MG63 (cell line): ENCODE measurements at places on chromosomes 5 and 9. TPM values are rescaled to one million over a fixed set of nuclear protein-coding genes. Genes with fewer than 3 reads are reported as not detected.
A peak's percentile ranks its signal among the peaks of the same experiment; 100 is the strongest.

The GLRA1 gene
- not detected in 2 replicates for total RNA-seq

The TRIM7 gene
- total RNA-seq, result 15.6 and 22.6 TPM in 2 replicates

- peak; percentile 72 for DNase-seq
Observed at GRCh38 chr9:99299211-99300102, 77.4 kb downstream of the SEC61B start.

- DNase-seq, result no peak
Observed at GRCh38 chr9:88321764-88322163, 66.5 kb upstream of the SPIN1 start.

DNA sequence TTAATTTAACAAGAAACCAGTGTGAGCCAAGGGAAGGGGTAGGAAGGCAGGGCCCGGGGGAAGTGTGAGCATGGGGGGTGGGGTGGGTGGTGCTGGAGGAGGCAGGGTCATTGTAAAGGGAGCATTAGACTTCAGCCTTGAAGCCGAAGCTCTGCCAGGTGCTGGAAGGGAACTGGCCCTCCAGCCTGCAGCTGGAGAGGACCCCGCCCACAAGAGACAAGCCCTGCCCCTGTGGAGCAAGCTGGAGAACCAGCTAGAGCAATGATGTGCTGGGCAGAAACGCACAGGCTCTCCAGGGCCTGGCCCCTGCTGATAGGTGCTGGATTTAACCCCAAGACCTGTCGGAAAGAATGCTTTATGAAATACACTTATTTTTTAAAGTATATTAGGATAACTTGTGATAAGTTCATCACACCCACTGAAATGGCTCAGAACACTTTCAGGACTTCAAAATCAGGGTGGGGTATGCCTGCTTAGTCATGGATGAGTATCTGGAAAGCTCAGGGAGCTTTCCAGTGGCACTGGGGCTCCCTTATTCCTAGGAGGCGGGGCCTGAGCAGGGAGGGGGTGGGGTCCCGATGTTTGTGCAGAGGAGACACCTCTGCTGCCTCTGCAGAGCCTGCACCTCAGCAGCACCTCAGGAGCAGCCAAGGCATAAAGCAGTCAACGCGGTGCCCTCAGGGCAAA is 27.1 kb downstream of the UBE2QL1 start:
- no peak for DNase-seq

DNA sequence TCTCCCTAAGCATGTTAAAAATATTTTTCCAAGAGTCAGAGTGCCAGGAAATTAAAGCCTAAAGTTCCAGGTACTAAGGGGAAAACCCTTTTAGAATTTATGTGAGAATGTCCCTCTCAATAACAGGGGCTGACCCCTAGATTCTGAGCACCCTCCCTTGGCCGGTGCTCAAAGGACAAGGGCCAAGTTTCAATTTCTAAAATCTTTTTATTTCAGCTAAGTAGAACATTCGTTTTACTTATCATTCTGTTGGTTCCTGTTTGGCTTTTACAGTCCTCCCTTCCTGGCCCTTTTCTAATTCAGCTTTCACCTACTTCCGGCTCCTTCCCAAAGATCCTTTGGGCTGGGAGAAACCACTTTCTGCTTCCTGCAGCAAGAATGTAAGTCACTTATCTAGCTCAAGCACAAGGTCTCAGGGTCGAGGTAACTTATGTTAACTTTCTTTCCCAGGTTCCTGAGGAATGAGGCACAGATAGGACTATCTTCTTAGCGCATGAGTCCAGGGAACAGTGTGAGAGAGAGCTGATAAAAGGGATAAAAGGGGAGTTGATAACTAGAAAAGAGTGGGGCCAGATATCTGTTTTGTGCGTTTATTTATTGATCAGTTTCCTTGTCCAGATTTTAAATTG is 34.6 kb upstream of the F2RL2 start:
- no peak for DNase-seq

DNA sequence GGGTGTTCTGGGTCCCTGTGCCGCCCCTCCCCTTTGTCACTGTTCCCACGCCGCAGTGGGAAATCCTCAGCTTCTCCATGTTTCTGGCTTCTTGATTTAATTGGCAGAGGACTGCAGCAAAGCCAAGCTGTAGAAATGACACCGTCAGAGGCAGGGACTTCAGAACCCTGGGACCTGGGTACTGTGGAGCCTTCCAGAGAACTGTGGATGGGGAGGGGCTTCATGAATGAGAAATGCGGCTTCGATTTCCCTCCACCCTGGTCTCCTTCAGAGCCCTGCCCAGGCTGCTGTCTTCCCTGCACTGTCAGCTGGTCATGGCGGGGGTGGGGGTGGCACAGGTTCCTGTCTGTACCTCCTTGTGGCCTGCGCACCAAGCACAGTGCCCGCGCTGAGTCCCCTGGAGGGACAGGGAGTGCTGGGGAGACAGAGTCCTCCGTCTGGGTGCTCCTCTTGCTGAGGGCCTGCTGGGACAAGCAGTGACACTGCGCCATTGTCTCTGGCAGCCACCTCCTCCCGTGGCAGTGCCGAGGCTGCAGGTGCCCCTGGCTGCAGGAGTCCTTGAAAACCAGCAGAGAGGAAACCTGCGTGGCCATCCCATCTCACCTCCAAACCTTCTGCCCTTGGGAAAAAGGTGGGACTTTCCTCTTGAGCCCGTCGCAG is 47.2 kb downstream of the COL5A1 start:
- DNase-seq, result no peak

GRCh38 chr5:41891066-41891707 is 13.0 kb upstream of the RIMOC1 start:
- DNase-seq, result no peak

GRCh38 chr5:89003563-89004036 is 120.6 kb upstream of the MEF2C start:
- DNase-seq, result no peak

DNA sequence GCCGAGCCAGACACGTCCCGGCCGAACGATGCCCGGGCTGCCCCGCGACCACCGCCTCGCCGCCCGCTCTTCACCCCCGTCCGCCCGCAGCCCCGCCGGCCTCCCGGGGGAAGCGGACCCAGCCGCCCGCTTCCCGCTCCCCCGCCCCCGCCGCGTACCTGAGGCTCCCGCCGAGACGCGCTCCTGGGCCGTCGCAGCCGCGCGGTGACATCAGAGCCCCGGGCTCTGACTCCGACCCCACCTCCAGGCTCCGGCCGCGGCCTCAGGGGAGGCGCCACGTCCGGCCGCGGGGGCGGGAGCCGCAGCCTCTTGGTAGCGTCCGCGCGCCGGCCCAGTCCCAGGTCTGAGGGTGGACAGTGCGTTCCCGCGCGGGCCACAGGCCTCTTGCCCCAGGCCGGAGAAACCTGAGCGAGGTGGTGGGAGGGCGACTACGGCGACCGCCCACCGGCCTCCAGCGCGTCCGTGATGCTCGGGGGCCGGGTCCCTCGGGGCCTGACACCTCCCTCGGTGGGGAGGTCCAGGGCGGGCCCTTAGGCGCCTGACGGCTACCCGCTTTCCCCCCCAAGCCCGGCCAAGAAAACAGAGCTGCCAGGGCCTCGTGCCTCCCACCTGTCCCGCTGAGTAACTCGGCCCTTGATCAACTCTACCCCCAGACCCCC is at the start of gene SHROOM1:
Gene SHROOM1, minus strand, starts transcription at position 212 of the 659 bp plus-strand sequence. CDS start 4,507 bp downstream, outside the sequence.
- peak; percentile 86 for DNase-seq
